PC-3 (cell line): ENCODE measurements at places on chromosomes 12 and 14.

DNA sequence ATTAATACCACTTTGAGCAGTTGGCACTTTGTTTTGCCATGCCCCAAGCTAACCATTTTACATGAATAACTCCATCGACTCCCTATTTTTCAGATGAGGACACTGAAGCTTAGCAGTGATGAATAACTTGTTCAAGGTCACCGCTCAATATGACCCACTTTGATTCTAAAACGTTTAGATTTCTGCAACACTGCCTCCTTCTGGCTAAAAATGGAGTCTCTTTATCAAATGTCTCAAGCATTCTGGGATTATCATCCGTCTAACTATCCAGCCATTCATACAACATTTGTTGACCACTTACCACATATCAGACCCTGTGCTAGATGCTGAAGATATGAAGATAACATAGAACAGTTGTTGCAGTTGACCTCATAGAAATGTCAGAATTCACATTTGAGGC, 298.0 kb downstream of the PPFIA2 start:
- no peak for DNase-seq

DNA sequence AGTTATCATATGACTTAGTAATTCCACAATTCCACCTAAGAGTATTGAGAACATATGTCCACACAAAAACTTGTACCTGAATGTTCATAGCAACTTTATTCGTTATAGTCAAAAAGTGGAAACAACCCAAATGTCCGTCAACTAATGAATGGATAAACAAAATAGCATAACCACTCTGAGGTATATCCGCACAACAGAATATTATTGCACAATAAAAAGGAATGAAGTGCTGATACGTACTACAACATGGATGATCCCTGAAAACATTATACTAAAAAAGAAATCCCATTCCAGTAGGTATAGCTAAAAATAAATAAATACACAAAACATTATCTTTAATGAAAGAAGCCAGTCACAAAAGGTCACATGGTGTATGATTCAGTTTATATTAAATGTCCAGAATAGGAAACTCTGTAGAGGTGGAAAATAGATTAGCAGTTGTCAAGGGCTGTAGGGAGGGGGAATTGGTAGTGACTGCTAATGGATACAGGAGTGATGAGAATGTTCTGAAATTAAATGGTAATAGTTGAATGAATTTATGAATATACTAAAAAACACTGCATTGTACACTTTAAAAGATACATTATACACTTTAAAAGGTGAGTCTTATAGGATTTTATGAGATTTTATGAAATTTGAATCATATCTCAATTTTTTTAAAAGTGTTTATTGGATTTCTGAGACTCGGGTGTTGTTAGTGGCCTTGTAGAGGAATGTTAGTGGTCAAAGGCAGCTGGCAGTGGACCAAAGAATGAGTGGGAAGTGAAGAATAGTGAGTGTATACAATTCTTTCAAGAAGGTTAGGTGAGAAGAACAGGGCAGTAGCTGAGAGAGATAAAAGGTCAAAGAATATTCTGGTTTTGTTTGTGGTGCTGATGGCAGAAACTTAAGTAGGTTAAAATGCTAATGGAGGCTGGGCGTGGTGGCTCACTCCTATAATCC, 36.3 kb upstream of the BAZ1A start:
- peak; percentile 54 for DNase-seq

DNA sequence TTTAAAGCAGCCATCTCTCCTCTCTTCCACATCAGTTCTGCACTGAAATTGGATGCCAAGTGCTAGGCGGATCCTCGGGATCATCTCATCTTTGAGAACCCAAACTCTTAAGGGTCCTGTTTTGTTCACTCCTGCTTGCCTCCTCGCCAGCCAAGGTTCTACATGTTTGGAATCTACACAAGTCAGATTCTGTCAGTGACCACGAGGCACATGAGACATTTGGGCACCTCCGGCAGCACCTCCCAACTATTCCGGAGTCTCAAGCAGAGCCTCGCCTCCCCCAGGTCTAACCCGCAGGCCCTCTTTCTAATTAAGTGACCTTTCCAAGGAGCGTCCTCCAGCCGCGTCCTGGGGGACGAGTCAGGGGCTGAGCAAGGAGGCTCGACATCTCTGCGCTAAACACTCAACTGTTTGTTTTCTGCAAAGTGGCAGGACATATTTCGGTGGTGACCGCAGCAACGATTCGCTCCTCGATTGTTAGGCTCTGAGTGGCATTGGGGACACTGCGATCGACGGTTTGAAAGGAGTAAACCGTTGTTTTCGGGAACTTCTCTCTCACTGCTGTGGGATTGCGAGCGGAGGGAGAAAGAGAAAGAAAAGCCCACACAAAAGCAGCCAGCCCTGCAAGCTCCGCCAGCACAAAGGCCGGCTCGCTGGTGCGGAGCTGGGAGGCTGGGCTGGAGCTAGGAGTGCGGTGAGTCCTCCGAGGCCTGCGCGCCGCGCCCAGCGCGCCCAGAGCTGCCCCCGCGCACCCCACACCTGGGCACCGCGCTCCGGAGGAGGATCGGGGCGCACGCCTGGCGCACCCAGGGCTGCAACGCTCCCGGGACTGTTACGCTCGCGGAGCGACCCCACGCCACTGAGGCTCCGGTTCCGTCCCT, 640 bp downstream of the ARMH4 start:
- DNase-seq = peak; percentile 54

DNA sequence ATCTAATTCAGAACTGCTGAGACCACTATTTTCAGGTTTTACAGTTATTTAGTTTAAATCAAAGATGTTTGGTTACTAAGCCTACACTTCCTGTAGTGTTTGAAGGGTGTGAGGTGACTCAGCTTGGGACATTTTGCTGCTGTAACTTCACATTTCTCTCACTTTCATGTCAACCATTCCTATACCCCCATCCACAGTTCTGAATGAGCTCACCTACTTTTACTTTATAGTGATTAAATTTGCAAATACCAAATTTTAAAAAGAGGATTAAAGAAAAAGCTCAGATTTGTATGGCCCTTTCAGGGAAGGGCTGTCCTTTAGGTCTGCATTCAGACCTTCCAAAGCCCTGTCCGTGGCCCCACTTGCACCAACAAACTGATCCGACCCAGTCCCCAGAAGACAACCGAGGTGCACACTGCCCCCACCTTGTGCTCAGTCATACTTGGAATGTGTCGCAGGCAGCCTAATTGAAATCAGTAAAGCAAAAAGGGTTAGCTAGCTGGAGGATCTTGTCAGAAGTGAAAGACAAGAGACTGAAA, 174.4 kb downstream of the MON2 start:
- DNase-seq = peak; percentile 27

DNA sequence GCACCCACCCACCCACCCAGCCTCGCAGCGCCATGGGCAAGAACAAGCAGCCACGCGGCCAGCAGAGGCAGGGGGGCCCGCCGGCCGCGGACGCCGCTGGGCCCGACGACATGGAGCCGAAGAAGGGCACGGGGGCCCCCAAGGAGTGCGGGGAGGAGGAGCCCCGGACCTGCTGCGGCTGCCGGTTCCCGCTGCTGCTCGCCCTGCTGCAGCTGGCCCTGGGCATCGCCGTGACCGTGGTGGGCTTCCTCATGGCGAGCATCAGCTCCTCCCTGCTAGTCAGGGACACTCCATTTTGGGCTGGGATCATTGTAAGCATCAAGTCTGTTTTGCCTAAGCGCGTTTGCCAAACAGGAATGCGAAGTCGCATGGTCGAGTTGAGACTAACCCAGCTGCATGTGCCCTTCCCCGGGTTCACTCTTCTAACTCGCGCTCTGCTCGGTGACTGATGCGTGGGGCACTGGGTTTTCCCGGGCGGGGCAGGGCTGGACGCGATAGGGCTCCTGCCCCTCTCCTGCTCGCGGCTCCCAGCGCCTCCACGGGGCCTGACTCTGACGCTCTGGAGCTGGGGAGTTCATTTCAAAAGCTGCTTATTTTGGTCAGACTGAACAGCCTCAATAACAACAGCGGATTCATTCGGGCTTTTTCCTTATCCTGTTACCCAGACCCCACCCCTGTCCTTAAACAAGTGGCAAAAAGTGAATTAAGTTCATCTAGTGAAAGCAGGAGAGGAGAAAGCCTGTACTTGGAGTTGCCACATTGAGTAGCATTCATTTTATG, 458 bp downstream of the SSPN start:
- peak; percentile 74 for DNase-seq

GRCh38 chr14:100144996-100145646, 14.3 kb downstream of the DEGS2 start:
- no peak for DNase-seq
